Stimulated activated CD8-positive, alpha-beta memory T cell treated with anti-CD3 and anti-CD28 coated beads, Interleukin-2, amount 100 ng/mL, for 1 hour (primary cell): ENCODE measurements at places on chromosomes 7 and 10.
A peak's percentile ranks its signal among the peaks of the same experiment; 100 is the strongest.

GRCh38 chr10:45376371-45376801 is 2.4 kb downstream of the ALOX5 start:
- no peak for DNase-seq

DNA sequence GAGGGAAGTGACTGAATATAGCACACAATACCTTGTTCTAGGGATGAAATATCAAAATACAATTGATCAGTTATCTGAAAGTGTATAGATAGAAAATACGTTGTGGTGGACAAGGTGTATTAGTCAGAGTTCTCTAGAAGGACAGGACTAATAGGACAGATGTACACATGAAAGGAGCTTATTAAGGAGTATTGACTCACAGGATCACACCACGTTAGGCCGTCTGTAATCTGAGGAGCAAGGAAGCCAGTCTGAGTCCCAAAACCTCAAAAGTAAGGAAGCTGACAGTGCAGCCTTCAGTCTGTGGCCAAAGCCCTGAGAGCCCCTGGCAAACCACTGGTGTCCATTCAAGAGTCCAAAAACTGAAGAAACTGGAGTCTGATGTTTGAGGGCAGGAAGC is 406.1 kb downstream of the MDFIC start:
- no peak for DNase-seq

DNA sequence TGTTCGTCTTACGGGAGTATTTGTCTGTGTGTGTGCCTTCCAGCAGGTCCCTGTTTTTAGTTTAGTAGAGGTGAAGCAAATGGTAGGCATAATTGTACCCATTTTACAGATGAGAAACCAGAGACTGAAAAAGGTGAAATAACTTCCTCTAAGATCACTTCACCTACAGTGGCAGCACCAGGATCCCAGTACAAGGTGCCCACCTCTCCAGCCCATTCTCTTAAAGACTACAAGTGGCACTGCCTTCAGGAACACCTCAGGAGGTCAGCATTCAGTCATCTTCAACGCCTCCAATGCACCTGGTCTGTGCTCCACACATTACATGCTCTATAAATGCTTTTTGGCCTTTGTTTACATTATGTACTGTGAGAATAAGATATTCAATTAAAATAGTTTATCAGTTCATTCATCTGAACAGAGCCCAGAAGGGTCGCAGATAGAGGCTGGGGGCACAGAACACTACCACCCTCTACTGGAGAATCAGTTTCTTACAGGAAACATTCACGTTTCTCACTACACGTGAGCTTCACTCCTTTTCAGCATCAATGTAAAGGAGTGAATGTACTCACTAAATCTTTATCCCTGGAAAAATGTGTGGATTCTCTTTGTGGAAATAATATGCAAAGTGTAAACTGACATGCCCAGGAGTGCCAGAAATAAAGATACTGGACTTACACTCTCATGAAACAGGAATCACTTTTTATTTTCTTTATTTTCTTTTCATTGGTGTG is 45.5 kb upstream of the ABLIM1 start:
- DNase-seq: no peak

- no peak for DNase-seq
Measured at GRCh38 chr7:134741907-134742635, 37.4 kb upstream of the CALD1 start.

DNA sequence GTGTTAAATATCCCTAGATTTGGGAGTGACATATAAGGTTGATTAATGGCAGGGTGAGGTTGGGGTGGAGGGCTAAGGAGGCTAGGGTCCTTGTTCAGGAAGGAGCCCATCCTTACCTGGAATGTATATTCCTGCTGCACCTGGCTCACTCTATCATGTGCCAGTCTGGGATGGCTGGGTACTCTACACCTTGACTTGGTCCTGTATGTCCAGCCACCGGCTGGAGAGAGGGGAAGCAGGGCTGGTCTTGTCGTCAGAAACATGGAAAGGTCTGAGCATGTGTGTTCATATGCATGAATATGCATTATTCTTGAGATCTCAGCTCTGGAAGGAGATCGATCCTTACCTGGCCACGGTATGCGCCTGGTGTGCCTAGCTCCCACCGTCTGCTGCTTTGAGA is 33.2 kb downstream of the TMEM270 start:
- DNase-seq: no peak

DNA sequence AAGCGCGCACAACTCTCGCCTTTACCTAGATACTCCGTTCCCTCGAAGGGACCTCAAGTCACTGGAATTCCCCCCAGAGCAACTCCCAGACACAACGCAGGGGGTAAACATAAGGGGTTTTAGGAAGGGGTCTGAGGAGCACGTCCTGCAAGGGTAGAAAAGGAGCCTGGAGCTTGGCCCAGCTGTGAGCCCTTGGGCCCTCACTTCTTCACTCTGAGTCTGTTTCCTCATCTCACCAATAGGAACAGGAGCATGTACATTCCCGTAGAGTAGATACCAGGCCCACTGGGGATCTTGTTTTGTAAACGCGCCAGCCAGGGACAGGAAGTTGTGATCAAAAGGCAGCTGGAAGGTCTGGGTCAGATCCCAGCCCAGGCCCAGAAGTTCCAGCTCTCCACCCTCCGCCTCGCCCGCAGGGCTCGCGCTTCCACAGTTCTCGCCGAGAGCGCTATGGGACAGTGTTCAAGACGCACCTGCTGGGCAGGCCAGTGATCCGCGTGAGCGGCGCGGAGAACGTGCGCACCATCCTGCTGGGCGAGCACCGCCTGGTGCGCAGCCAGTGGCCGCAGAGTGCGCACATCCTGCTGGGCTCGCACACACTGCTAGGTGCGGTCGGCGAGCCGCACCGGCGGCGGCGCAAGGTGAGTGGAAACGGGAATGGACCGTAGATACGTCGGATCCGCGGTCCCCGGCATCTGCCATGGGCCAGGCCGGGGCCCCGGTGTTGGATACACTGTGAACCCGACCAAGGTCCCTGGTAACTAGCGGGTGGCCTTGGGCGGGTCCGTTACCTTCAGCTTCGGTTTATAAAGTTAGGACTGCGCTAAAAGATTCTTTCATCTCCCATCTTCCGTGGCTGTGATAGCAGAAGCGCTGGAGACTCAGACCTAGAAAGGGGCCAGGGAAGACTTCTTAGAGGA is 1.3 kb downstream of the CYP26C1 start:
- no peak for DNase-seq

DNA sequence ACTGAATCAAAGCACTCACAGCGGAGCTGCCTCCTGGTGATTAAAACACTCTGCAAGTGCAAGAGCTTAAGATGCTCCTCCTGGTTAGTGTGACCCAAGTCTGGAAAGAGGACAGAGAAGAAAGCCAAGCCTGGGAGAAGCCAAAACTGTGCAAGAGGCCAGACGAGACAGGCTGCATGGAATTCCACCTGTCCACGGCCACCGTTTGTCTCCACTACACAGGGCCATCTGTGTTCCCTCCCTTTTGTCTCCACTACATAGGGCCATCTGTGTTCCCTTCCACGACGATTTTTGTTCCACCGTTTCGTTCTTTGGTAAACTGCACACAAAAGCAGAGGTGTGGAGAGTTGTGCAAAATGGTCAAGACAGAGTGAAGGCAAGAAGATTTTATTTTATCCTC is 233.0 kb downstream of the DIP2C start:
- no peak for DNase-seq

DNA sequence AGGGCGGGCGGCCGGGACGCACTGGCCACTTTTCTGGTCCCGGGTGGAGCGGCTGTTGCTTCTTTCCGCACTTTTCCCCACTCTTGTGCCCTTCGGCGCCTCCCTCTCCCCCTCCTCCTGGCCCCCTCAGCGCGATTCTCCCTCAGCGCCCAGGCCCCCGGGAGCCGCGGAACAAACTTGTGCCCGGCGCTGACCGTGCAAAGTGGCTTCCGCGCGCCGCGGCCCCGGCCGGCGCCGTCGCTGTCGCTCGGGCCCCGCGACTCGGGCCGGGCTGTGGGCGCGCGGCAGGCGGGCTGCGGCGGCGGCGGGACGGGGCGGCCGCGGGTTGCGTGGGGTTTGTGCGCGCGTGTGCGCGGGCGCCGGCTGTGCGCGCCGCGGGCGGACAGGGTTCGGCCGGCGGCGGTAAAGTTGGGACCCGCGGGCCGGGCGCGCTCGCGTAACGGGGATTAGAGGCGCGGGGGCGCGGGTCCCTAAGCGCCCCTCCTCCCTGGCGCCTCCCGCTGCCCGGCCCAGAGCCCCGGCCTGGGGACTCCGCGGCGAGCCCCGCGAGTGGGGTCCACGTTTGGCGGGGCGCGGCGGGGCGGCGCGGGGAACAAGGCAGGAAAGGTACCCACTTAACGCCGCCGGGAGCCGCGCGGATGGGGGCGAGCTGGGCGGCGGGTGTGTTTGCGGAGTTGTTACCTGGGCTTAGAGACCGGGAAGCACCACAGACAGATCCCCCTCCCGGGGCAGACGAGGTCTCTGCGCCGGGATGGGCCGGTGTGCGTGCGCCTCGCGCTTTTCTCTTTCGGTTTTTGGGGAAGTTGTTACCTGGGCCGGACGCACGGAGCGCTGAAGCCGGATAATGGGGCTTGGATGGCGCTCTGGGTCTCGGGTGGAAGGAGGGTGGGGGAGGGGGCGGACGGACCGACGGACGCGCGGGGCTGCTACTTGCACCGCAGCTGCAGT is 860 bp downstream of the ZEB1 start:
- DNase-seq: peak; percentile 2

DNA sequence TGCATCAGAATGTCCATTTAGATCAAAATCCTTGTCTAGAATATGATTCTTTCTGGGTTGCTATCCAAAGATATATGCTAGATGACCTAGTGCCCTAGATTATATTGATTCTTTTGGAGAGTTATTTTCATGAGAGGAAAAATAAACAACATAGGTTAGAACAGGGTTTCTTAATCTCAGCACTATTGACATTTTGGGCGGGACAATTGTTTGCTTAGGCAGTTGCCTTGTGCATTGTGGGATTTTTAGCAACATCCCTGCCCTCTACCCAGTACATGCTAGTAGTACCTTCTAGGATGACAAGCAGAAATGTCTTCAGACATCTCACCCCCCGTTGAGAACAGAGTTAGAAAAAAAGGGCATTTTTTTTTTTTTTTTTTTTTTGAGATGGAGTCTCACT is 25.1 kb upstream of the LAMB1 start:
- no peak for DNase-seq

GRCh38 chr10:98396096-98397063 is 18.6 kb downstream of the PYROXD2 start:
- no peak for DNase-seq

- DNase-seq: no peak
Measured at GRCh38 chr7:130957137-130957513, 223.1 kb upstream of the KLF14 start.

GRCh38 chr10:46287846-46288477 is 1.2 kb downstream of the ANTXRL start:
- no peak for DNase-seq

- no peak for DNase-seq
Measured at GRCh38 chr7:100407285-100408180, 21.0 kb downstream of the ZCWPW1 start.
